Stimulated activated CD8-positive, alpha-beta memory T cell treated with anti-CD3 and anti-CD28 coated beads, Interleukin-4, amount 100 ng/mL, for 4 hours (primary cell): ENCODE measurements at places on chromosomes 11 and 22.

DNA sequence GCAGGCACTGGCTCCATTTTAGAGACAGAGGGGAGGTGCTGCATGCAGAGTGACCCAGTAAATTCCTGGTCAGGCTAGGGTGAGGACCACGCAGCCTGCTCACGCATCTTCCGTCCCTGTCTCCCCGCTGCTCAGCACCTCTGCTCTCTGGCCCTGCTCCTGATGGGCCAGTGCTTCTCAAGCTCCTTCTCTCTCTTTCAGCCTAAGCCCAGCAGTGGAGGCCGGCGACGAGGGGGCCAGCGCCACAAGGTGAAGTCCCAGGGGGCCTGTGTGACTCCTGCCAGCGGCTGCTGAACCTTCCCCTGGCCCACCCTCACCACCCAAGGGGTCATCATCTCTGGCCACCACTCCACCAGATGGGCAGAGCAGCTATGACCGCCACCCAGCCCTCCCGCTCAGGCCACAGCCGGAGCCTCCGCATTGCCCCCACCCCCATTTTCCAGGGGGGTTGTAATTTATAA, 24.7 kb downstream of the GTPBP1 start:
- DNase-seq = no peak

GRCh38 chr11:66115638-66116301, 45.7 kb downstream of the PACS1 start:
- DNase-seq = no peak

GRCh38 chr11:36273110-36273509, 16.1 kb downstream of the COMMD9 start:
- no peak for DNase-seq

DNA sequence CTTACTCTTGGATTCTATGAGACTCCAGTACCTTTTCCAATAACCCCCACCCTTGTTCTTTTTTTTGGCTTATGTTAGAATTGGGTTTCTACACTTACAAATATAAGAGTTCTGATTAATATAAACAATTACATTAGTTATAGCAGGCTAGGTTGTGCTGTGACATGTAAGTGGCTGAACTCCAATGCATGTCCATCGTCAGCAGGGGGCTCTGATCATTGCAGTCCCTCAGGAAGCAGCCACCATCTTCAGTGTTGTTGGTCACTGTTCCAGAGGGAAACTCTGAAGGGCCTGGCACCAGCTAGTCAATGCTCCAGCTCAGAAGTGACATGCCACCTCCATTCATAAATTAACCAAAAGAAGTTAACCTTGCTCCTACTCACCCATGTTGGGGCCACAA, 5.6 kb downstream of the LIPT2 start:
- no peak for DNase-seq
